ENCODE measurements at places on chromosomes 16 and 17.

DNA sequence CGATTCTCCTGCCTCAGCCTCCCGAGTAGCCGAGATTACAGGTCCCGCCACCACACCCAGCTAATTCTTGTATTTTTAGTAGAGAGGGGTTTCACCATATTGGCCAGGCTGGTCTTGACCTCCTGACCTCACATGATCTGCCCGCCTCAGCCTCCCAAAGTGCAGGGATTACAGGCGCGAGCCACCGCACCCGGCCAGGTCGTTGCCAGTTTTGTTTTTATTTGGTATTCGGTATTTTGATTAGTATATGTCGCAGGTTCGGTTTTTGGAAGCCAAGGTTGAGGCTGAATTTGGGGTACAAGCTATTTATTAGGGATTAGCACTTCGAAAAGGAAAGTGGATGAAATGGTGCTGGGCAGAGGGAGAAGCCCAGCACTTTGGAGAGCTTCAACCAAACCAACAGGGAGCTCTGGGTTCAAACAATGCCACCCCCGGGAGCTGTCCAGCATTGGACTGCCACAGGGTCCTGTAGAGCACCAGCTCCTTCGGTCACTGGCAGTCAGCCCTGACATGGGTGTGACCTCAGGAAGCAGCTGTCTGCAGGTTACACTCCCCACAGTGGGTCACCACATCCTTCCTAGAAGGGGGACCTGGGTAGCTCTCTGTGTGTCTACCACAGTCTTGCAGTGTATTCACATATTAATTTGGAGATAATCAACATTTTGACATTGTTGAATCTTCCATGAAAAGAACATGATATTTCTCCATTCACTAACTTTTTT lies 1.5 kb upstream of the CLEC10A start:
- peak; percentile 15 for DNase-seq

DNA sequence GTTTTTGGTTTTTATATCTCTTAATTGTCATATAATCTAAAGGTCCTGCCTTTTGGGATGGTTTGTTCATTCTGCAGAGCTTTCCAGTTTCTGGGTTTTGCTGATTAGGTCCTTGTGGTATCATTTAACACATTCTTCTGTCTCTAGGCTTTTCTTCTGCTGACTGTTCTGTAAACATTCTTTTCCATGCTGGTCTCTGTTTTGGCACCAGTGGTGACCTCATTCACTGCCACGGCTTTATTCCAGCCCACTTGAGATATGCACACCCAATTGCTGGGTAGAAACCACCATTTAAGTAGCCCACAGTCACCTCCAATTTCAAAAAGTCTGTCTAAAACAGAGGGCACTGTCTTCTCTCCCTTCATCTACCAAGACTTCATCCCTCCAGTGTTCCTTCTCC lies 31.1 kb upstream of the COX10 start:
- DNase-seq: no peak

GRCh38 chr16:84180519-84181140 lies 6.2 kb downstream of the TAF1C start:
- no peak for DNase-seq

- no peak for DNase-seq
These were observed 40.6 kb downstream of the IKZF3 start for GRCh38 chr17:39823407-39824054.

DNA sequence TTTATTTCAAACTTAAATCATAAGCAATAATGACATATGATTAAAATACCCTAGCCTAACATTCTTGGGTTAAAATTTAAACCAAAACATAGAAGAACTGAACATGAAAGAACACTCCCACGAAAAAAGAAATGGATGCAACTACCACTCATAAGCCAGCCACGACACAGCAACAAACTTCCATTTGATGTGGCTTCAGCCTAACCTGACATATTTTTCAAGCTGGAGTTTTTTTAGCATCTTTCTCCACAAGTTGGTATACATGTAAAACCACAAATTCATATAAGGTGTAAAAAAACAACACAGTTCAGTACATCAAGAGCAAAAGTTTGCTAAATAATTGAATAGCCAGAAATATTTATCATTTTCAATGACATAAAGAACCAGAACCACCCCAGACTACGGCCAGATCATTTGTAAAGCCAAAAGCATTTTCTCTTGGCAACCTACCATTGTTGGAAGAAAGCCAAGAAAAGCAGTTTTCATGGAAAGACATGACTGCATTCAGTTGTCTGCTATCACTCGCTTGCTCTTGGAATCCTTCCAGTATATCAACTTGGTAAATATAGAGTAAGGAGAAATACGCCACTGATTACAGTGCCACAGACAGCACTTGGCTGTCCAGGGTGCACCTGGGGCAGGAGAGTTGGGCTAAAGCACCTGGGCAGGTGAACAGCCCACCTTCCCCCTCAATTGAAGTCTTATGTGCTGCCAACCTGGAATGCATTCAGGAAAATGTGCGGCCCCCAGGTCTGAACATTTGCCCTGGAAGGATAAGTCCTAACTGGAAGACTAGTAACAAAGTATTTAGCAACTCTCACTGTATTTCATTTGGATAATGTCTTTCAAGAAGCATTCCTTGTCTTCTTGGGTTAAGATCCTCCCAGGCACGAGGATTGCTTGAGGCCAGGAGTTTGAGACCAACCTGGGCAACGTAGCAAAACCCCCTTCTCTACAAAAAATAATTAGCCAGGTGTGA lies 60.5 kb downstream of the CREBBP start:
- no peak for DNase-seq

DNA sequence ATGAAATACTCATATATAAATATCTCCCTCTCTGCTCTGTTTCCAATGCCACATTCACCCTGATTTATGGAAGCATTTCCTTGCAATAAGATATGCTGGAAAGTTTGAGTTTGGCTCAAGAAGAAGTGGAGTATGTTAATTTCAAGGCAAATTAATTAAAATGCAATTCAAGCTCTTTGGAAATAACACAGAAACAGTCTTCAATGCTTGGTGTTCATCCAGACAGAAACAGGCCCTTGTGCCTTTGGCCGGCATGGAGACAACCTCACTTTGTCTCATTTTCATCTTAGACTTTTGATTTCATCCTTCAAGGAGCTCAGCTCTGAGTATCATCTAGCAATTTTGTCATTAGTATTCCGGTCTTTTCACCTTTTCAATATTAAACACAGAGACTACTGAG lies 210.0 kb downstream of the C16orf95 start:
- DNase-seq: no peak

- DNase-seq: no peak
These were observed 169.3 kb upstream of the AXIN2 start for GRCh38 chr17:65730711-65731169.

GRCh38 chr17:9470171-9470570 lies 105.4 kb downstream of the STX8 start:
- DNase-seq: no peak

GRCh38 chr17:7389924-7390910 lies 4.1 kb downstream of the PLSCR3 start:
- DNase-seq: no peak

GRCh38 chr17:58060596-58061191 lies 22.5 kb upstream of the DYNLL2 start:
- DNase-seq: no peak

- no peak for DNase-seq
These were observed 122.8 kb downstream of the BANP start for GRCh38 chr16:88074041-88074440.

- DNase-seq: no peak
These were observed 204.2 kb downstream of the PRKCA start for GRCh38 chr17:66506641-66507040.

DNA sequence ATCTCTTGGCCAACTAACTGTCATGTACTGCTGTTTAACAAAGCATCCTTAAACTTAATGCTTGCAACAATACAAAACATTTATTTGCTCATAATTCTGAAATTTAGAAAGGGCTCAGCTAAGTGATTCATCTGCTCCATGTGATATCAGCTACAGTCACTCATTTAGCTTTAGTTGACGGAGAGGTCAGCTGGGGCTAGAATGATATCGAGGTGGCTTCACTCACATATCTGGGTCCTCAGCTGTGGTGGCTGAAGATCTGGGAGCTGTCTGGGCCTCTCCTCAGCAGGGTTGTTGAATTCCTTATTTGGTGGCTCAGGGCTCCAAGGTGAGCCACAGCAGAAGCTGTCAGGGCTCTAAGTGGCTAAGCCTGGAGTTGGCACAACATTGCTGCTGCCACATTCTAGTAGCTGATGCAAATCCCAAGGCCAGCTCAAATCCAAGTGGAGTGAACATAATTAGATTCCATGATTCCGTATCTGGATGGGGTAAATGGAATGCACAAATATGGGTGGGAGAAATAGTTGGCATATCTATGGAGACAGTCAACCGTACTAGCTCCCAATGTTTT lies 62.8 kb downstream of the HS3ST3A1 start:
- DNase-seq: no peak

- peak; percentile 76 for DNase-seq
These were observed at the start of gene PLEKHG4 for GRCh38 chr16:67279296-67280089. Gene PLEKHG4, plus strand, starts transcription at chr16:67279532. Its CDS starts 513 bp downstream, at chr16:67280045.

- DNase-seq: peak; percentile 29
These were observed 424 bp downstream of the HOXB2 start for GRCh38 chr17:48544349-48545021.

DNA sequence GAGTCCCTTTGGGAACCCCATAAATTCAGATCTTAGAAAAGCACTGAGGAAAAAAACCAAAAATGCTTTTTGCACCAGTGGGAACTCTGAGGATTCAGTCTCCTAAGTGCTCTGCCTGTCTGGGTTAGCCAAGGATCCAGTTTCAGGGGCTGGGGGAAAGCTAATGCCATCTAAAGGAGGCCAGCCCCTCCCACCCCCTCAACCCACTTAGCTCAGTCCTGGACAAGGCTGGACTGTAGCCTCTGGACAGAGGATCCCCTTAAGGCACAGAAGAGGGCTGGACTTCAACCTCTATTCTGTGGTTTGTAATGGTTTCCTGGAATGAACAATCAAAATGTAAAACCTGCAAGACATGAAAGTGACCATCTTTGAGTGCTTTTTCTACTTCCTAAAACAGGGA lies 356.1 kb upstream of the ZFHX3 start:
- DNase-seq: no peak

DNA sequence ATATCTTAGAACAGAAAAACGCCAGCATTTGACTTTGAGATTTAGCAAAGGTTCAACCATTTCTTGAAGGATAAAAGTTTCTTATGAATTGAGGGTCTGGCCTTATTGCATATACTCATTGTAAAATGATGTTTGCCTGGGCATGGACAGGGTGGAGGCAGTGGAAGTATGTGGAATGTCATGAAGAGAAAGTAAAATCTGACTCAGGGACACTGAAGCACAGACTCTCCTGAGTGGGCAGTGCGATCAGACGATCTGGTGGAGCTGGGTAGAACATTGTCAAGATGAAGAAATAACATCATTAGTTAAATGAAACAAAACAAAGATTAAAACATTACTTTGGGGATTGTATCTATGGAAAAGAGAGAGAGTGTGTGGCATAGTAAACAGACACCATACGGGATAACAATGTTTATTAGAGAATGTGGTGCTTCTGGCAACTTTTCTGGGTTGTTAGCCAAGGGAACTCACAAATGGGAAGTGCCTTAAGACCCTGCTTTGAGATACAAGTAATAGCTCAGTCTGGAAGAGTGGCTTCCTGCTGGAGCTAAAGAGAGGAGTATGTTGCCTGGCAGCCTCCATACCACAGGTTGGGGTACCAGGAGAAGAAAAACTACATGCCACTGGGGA lies 4.4 kb downstream of the MAP3K3 start:
- DNase-seq: no peak

- DNase-seq: no peak
These were observed 769 bp downstream of the CD19 start for GRCh38 chr16:28932339-28933141.

DNA sequence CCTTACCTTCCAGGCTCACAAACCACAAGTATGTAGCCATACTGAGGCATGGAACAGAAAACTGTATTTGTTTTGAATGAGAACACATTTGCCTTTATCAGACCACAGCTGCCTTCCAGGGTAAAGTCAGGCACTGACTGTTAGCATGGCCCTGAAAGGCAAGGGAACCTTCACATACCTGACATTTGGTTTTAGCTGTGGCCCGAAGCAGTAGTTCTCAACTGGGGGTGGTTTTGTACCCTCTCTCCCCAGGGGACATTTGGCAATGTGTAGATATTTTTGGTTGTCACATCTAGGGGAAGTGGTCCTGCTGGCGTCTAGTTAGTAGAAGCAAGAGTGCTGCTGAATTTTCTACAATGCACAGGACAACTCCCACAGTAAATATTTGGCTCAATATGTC lies 9.2 kb downstream of the HERPUD1 start:
- DNase-seq: no peak

- no peak for DNase-seq
These were observed 48.7 kb downstream of the NKD1 start for GRCh38 chr16:50596762-50597450.

GRCh38 chr17:41496803-41497484 lies 7.2 kb upstream of the KRT36 start:
- peak; percentile 40 for DNase-seq

DNA sequence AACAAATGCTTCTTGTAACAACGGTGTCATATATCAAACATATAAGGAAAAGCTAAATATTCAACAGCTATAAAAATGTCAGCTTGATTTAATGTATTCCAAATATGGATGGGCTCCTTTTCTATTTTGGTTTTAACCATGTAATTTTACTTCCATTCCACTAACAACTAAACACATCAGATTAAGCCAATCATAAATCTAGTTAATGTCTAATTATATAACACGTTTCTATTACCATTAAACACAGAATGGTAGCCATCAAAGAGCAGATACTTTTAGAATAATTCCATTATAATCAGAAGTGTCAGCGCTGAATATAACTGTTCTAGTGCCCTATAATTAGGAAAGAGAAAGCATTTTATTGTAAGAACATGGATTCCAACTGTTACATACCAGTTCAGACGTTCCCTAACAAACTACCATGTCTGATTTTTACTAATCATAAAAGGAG lies 10.0 kb downstream of the CMC2 start:
- no peak for DNase-seq

GRCh38 chr16:79278506-79278905 lies 322.0 kb downstream of the MAF start:
- DNase-seq: peak; percentile 65

GRCh38 chr16:4407543-4408322 lies 8.7 kb downstream of the CORO7 start:
- no peak for DNase-seq

DNA sequence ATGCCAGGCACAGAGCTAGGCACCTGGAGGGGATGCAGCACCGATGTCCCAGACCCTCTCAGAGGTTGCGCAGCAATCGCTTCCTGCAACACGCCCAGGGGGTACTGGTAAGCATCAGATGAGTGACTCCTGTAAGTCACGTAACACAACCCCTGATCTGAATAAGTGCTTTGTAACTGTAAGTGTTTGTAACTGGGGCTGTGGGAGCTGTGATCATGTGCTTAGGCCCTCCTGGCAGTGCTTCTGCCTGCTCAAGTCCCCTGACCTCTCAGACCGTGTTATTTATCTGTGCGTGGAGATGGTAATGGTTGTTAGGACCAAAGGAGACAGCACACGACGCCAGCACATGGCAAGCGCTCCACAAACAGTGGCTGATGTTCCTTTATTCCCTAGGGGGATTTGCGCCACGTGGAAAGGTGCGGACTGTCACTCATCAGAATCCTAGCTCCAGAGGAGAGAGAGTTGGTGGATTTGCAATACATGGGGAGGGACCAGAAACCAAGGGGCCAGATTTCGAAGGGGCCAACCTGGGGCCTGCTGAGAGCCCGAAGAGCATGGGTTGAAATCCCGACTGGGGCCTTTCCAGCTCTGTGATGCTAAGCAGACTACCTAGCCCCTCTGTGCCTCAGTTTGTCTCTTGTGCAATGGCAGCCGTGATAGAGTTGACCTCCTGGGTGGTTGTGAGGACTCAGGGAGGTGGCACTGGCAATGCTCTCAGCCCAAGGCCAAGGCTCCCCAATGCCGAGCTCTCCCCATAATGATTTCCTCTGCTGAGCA lies 151.8 kb downstream of the IRF8 start:
- DNase-seq: no peak

- DNase-seq: no peak
These were observed 133.9 kb downstream of the SPACA3 start for GRCh38 chr17:33125552-33125950.
